T-helper 17 cell (primary cell): ENCODE measurements at places on chromosomes 1 and 21.

- no peak for DNase-seq
Observed at GRCh38 chr21:44846485-44847260, 26.8 kb downstream of the PTTG1IP start.

DNA sequence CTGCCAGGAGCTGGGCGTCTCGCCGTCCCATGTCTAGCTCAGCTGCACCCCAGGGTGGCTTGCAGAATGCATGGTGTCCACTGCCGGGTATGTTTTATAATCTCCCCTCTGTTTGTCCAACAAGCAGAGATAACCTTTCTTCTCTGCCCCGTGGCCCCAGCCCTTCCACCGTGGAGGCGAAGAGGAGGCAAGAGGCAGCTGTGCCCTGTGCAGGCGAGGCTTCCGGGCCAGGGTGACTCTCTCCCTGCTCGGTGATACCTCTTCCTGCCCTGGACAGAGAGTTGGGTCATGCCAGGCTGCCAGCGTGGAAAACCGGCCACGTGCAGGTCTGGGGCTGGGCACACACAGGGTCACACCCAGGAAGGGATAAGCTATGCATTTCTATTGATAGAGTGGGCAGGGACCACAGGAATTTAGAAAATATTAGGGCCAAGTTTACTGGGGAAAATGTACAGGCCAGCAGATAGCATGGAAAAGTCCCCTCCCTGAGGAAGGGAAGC lies at the start of gene TFF2:
TSS of gene TFF2 (minus strand) at position 68 of the 500 bp plus-strand sequence. CDS start at position 31, 37 bp downstream.
- no peak for DNase-seq

DNA sequence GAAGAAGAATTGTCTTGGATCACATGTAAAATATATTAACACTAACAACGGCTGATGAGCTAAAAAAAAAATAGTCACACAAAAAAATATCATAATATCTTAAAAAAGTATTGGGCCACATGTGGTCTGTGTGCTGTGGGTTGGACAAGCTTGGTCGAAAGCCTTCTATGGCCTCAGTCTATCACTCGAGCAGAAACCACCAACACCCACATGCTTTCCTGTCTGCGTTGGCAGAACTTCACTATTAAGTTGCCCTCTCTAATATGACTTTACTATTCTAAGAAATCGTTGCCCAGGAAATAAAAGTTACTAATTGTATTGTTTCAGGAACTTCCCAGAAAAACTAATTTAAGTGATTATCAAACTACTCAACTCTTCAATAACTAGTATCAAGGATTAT lies 28.2 kb upstream of the ETS2 start:
- no peak for DNase-seq

GRCh38 chr1:200967693-200968468 lies 55.6 kb downstream of the KIF21B start:
- DNase-seq, result no peak

DNA sequence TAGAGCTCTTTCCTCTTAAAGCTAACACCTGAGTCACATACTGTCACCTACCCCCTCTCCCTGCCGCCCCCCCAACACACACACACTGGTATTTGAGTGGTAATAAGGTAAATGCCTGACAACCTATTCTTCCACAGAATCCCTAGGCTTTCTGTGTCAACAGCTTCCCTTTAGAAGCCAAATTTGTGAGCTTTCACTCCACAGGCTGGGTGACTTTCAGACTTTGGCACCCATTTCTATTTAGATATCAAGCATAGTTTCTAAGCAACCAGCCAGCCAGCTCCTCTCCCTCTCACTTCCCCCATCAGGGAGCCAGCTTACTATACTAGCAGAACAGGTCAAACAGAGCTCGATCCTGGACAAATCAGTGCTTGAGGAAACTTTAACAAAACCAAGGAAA lies 3.2 kb upstream of the C1orf74 start:
- no peak for DNase-seq

- no peak for DNase-seq
Observed at GRCh38 chr1:208158640-208159554, 85.3 kb downstream of the PLXNA2 start.

DNA sequence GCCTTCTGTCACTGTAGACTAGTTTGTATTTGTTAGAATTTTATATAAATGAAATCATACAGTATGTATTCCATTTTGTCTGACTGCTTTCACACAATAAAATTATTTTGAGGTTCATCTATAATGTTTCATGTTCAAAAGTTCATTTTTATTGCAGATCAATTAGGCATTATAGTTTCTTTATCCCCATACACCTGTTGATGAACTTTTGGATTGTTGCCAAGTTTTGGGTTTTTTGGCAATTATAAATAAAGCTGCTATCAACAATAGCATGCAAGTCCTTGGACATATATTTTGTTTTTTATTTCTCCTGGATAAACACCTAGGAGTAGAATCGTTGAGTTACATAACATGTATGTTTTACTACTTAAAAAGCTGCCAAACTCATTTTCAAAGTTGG lies 47.1 kb upstream of the FAM3B start:
- DNase-seq, result no peak

GRCh38 chr1:53629101-53629691 lies 109.8 kb downstream of the GLIS1 start:
- no peak for DNase-seq

DNA sequence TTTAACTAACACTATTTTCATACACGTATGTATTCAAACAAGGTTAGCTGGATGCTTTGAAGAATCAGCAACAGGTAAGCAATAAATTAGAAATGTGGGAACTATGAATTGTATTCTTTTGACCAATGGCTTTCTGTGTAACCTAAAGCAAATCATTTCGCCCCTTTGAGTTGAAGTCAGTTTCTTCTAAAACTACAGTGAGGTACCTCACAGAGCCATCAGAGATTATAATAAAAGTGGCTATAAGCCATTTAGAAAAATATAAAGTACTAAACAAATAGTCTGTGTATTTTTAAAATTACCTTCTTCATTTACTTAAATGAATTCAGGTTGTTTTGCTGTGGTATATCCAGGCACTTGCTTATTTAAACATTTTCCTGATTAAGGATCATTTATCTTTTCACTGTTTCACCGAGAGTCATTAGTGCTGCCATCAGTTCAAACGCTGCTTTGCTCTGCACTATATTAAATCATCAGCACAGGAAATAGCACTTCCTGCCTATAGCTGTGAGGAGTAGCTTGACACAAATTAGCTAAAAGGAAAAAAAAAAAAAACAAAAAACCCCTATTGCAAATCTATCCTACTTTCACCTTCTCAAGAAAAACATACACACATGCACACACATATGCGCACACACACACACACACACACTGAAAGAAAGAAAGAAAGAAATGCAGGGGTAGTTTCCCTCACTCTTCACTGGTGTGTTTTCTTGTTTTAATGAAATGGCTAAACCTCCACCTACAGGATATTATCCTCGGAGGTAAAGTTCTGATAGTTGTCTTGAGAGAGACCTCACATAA lies 39.8 kb upstream of the C1orf105 start:
- no peak for DNase-seq

DNA sequence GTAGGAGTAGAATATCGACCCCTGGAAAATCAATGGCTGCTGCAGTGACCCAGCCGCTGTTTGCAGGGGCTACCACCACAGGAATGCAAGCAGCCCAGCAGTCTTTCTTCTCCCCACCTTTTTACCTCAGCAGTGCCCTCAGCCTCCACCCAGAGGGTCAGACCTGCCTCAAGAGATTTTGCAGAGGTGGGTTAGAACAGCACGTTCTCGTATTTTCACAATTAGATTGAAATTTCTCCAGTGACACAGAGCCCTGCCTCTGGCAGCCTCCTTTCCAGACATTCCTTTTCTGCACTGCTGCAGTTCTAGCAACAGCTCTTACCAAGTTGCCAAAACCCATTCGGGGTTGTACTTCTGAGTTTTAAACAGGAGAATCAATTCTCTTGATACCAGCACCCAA lies 38.3 kb upstream of the PIGV start:
- DNase-seq, result no peak

GRCh38 chr1:240618946-240619345 lies 7.0 kb upstream of the GREM2 start:
- no peak for DNase-seq

DNA sequence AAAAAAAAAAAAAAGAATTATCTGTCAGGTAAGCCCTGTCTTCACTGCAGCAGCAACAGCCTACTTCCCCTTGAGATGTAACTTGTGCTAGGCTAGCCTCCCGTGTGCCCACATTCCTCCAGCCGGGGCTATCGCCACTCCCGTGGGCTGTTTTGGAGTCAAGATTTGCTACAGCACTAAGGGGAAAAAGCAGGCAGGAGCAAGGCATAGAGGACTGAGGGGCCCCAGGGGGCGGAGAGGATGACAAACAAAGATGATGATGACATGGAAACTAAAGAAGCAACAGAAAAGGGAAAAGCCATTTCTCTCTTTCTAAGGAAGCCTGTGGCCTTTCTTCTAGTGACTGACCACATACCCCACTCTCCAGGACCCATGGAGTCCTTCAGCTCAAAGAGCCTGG lies 1.9 kb downstream of the TNFAIP8L2 start:
- DNase-seq, result no peak

DNA sequence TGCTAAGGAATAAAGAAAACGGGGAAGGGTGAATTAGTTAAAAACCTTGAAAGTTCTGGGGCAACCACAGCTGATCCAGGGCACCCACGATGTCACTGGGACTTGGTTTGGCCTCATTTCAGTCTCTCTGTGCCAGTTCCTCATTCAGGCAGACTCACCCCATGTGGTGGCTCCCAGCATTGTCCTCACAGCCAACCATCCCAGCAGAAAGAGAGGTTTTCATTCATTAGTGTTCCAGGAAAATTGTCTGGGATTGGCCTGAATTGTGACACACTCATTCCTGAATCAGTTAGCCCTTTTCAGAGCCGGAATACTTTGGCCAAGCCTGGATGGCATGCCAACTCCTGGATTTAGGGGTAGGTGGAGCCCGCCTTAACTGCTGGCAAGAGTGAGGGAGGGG lies 367.7 kb downstream of the PRDM2 start:
- no peak for DNase-seq

DNA sequence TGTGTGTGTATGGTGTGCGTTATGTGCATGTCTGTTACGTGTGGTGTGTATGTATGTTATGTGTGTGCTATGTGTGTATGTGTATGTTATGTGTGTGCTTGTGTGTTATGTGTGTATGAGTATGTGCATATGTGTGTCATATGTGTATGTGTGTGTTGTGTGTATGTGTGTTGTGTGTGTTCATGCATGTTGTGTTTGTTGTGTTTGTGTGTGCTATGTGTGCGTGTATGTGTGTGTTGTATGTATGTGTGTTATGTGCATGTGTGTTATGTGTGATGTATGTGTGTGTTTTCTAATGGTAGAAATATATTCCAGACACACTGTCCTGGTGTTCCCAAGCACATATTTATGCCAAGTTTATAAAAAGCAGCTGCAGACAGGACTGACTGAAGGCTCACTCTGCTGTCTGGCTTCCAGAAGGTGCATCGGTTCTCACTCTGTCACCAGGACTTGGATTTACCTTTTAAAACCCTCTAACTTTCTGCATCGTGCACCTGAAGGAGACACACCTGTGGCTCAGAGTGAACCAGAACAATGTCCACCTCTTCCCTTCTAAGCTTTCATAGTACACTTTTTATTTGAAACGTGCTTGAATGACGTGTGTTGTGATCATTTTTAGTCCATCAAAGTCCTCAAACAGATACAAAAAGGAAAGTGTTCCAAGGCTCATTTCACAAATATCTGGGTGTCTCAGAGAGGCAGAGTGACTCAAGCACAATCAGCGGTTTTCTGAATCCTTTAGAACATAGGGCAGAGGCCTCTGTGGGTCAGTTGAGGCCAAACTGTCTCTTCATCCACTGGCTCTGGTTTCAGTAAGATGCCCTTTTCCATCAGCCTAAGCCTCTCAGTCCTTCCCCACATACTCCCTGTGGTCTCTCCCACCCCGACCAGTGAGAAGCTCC lies 49.9 kb downstream of the TOMM20 start:
- no peak for DNase-seq

- DNase-seq, result no peak
Observed at GRCh38 chr1:162214202-162214601, 144.7 kb downstream of the NOS1AP start.

GRCh38 chr1:25140073-25140797 lies 92.1 kb downstream of the SYF2 start:
- DNase-seq, result no peak

DNA sequence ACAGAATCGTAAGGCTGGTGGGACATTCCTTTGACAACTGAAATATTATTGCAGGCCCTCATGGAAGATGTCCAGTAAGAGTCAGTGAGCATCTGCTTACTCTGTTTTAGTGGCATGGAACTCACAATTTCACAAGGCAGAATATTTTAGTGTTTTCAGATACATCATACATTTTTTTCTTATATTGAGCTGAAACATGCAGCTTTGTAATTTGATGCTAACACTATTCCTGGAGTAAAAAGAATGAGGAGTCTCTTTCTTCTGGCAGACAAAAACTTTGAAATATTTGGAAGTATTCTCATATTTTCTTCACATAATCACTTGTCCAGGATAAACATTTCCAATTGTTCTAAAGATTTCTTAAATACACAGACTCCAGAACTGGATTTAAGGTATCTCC lies 17.7 kb downstream of the CLDN17 start:
- no peak for DNase-seq

DNA sequence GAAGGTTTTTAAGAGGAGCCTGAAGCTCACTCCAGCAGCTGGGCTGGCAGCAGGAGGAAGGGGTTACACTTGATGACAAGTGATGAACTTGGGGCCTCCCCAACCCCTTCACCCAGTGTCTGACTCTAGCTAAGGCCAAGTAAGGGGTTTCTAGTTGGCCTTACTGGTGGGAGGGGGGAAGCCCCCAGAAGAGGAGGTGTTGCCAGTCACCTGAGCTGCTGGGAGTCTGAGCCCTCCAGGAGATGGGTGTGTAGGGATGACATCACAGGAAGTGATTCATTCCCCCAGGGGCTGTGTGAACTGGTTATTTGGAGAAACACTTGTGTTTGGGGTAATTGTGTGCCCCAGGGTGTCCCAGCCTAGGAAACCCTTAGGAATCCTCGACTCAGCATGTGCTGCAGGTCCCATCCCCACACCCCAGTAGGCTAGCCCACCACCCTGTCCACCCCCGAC lies 3.1 kb downstream of the PADI1 start:
- peak; percentile 10 for DNase-seq

- no peak for DNase-seq
Observed at GRCh38 chr1:48540587-48540986, 68.6 kb upstream of the SPATA6 start.

- no peak for DNase-seq
Observed at GRCh38 chr1:74363220-74363619, 128.0 kb downstream of the TNNI3K start.

- no peak for DNase-seq
Observed at GRCh38 chr1:112564081-112564480, 54.9 kb downstream of the ST7L start.

DNA sequence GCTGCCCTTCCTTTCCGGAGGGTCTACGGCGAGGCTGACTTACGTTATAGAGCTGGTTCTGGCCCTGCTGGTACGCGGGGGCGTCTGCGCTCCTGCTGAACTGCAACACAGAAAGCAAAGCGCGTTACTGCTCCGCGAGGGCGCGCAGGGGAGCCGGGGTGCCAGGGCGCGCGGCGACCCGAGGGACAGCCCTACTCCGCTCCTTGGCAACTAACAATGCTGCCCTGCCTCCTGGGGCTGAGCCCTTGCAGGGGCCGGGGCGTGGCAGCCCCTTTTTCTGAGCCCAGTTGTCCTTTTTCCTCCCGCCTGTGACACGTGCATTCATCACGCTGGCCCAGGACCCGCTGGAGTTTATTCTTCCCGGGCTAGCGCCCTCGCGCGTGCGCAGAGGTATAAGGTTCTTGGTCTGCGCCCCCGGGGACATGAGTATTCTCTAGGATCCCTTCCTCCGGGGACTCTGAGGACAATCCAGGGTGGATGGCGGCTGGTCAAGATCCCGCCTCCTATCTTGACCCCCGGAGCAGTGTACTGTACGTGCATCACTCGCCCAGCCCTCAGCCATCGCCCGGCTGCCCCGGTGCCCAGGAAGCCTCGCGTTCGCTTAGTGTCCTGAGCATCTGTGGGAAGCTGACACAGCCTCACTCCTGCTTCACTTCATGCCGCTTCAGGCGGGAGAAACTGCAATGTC lies 78.9 kb downstream of the CD247 start:
- DNase-seq, result no peak
